ENCODE measurements at places on chromosomes 7 and 10.

DNA sequence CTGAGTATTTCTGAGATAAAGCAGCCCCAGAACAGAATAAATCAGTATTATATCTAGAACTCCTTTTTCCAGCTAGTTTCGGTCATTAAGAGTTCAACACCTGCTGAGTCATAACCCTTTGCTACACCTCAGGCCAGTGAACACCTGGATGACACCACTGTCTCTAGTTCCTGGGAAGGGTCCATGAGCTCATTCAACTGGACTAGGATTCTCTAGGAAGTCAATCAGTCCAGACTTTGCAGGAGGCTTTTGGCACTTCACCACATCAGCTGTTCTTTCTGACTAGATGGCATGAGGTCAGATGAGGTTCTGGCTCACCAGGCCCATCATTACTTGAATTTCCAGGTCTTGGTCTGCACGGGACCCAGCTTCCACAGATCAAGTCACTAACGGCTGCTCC lies 11.7 kb downstream of the SLC39A12 start:
- DNase-seq, result no peak

DNA sequence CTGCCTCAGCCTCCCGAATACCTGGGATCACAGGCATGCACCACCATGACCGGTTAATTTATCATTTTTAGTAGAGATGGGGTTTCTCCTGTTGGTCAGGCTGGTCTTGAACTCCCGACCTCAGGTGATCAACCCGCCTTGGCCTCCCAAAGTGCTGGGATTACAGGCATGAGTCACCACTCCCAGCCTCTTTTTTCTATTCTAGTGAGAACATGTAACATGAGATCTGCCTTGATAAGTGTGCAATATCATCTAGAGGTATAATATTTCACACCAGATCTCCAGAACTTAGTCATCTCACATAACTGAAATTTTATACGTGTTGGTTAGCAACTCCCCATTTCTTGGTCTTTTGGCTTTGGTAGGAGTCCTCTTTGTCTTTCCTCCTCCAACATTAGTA lies 656.9 kb downstream of the CNTNAP2 start:
- DNase-seq, result no peak

DNA sequence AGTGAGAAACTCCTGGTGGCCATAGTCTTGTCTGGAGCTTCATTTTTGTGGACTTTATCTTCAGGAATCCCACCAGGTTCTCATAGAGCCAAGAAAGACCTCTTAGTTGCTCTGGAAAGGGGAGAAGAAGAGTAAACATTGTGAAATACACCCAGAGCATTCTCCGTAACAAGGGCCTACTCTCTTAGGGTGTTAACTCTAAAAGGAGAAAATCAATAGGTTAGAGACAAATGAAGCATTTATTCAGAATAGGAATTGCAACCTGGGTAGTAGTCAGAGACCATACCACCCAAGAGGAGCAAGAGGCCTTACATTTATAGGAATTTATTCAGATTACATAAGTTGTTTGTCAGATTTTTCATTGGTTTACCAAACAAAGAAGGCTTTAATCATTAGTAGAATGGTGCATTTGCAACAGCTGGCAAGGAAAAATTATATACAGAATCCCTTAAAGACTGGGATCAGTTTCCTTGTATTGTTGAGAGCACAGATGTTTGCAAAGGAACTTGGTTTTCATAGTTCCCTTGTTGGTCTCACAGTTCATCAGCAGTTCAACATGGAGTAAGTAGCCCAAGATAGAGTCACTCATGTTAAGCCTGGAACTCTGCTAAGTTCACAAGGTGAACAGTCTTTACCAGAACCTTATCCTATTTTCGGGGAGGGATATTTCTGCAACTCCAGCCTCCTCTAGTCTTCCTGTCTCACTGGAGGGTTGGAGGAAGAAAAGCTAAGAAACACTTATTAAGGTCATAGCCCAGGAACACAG lies 53.2 kb upstream of the TMEM140 start:
- DNase-seq, result no peak

DNA sequence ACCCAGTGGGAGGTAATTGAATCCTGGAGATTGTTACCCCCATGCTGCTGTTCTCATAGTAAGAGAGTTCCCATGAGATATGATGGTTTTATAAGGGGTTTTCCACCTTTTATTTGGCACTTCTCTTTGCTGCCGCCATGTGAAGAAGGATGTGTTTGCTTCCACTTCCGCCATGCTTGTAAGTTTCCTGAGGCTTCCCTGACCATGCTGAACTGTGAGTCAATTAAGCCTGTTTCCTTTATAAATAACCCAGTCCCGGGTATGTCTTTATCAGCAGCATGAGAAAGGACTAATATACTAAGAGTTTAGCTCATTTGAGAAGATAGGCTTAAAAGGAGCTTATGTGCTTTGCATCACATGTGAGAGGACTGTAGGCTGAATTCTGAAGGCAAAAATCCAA lies 29.3 kb downstream of the TMEM248 start:
- no peak for DNase-seq

GRCh38 chr10:72171175-72171630 lies 44.6 kb upstream of the ANAPC16 start:
- peak; percentile 88 for DNase-seq

- DNase-seq, result no peak
Measured at GRCh38 chr10:128776673-128777252, 650.5 kb upstream of the MKI67 start.

DNA sequence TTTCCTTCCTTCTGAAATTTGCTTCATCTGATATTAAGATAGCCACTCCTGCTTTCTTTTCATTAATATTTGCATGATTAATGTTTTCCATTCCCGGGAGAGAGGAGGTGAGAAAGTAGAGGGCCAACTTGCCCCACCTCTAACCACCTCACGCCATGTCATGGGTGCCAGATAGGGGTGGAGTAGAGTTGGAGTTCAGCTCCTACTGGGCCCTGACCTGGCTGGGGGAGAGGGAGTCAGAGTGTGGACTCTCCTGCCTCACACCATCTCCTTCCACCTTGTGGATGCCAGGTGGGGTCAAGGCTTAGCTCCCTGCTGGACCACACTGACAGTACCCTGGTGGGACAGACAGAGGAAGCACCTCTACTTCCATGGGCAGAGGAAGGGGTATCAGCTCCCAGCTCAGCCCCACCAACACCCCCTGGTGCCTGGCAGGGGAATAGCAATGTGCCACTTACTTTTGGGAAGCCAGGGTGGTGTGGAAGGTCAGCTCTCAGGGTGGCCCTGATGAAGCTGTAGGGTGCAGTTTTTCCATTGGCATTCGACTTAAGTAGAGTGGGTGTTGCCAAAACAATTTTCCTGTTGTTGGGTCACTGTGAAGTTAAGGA lies 28.0 kb downstream of the CHST12 start:
- DNase-seq, result peak; percentile 31

DNA sequence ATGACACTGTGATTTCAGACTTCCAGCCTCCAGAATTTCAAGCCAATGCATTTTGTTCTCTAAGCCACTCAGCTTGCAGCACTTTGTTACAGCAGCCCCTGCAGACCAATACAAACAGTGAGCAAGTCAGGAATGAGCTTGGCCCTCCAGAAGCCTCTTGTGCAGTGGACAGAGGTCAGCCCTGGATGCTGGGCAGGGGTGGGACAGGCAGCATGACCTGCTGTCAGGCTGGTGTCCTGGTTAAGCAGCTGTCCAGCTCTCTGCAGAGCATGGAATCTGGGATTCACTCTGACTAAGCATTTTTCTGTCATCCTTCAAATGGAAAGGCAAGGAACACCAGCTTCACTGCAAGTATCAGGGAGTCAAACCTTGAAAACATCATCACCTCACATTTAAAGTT lies 85.5 kb upstream of the GDF10 start:
- DNase-seq, result no peak

- DNase-seq, result no peak
Measured at GRCh38 chr7:80601999-80602398, 36.4 kb upstream of the CD36 start.

DNA sequence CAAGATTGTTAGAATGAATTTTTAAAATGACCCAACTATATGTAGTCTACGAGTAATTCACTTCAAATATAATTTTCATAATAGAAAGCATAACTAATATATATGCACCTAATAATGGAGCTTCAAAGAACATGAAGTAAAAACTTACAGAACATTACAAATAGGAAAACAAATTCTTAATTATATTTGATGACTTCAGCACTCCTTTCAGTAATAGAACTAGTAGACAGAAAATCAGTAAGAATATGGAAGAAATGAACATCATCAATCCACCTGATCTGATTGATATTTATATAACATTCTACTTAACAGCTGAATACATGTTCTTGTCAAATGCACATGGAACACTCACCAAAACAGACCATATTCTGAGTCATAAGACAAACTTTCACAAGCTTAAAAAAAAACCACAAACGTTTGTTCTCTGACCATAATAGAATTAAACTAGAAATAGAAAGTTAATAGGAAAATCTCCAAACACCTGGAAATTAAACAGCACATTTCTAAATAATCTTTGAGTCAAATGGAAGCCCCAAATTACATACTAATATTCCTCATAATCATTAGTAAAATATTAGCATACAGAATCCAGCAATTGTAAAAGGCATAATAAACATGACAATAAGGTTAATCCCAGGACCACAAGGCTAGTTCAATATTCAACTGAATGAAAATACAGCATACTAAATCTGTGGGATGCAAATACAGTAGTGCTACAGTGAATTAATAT lies 48.0 kb downstream of the BRAF start:
- peak; percentile 79 for DNase-seq

GRCh38 chr10:102814873-102815661 lies 22.1 kb downstream of the CYP17A1 start:
- DNase-seq, result no peak

DNA sequence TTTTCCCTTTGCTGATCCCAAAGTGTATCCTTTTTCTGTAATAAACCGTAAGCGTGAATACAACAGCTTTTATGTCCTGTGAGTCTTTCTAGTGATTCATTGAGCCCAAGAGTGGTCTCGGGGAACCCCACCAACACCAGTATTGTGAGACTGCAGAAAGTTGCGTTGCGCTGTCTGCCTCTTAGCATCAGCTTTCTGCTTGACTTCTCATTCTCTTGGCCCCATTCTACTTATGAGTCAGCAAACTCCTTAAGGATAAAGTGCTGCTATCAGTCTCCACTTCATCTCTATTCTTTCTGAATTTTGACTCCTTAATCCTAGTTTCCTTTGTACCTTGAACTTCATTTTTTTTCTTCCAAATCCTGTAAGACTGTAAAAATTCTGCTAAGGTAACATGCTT lies 184.3 kb upstream of the MBL2 start:
- DNase-seq, result no peak

- peak; percentile 79 for DNase-seq
Measured at GRCh38 chr7:156640949-156641485, 443 bp downstream of the RNF32 start.
